ENCODE measurements at places on chromosomes 1 and 21.

GRCh38 chr1:10687251-10687651 is 109.2 kb downstream of the CASZ1 start:
- no peak for DNase-seq

DNA sequence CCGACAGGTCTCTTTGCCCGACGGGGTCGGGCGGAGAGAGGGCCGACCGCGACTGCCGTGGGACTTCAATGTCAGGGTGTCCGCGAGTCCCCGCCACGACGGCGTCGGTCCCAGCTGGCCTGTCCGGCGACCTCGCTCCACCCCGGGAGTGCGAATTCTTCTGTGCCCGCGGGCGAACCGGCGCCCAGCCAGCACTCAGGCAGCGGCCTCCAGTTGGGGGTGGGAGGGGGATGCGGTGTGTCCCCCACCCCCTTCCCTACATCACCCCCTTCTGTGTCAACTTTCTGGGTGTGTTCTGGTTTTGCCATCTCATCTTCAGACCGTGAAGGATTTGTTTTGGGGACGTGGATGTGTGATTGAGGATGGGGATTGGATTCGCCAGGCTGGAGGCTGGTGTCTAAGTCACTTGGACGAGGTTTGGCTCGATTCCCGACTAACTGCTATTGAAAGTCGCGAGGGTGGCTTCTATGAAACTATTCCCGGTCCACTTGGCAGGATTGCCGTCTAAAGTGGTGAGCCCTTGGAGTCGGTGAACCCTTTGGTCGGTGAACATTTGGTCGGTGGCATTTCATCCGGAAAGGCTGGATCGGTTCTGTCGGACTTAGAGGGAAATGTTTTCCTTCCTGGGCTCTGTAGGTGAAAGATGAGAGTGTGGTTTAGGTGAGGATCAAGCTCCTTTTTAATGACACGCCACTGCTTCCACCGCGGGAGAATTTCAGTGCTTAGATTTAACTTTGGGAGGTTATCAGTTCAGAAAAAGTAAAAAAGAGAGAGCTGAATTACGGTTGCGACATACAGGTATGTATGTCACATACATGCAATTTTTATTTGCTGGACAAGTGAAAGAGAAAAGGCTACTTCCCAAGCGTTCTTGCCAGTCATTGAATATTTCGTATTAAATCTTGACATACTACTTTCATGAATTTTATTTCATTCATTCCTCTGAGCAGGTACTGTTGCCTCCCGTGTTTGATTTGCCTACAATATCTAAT is 771 bp downstream of the ABCD3 start:
- no peak for DNase-seq

- no peak for DNase-seq
Observed at GRCh38 chr1:91613595-91613994, 112.9 kb downstream of the CDC7 start.

- no peak for DNase-seq
Observed at GRCh38 chr1:112998592-112999235, 42.7 kb upstream of the SLC16A1 start.

- DNase-seq, result no peak
Observed at GRCh38 chr1:177091040-177091439, 73.5 kb downstream of the ASTN1 start.

GRCh38 chr1:159783724-159784123 is 3.0 kb downstream of the DUSP23 start:
- DNase-seq, result no peak

GRCh38 chr21:38911484-38912101 is 105.9 kb downstream of the ETS2 start:
- DNase-seq, result no peak

DNA sequence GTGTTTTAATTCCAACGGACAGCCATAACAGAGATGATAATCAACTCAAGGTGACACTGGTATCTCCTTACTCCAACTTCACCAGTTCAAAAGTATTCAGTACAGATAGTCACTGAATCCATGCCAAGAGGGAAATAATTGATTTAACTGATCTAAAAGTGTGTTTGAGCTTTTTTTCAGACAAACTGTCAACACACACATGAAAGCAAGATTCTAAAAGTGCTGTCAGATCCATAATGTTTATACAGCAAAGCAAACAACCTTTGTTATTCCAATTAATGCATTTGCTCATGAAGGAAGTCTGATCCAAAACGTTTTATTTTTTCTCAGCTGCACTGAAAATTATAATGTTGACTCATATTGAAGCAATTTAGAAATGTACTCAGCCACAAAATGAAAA is 5.9 kb upstream of the PRKAA2 start:
- DNase-seq, result no peak

DNA sequence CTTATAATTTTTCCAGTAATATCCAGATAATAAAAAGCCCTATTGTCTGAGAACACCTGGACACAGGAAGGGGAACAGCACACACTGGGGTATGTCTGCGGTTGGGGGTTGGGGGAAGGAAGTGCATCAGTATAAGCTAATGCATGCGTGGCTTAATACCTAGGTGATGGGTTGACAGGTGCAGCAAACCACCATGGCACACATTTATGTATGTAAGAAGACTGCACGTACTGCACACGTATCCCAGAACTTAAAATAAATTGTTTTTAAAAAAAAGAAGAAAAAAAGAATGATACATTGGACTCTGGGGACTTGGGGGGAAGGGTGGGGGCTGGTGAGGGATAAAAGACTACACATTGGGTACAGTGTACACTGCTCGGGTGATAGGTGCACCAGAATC is 144.9 kb upstream of the C1orf174 start:
- DNase-seq, result no peak

GRCh38 chr1:37661401-37661800 is 26.7 kb upstream of the RSPO1 start:
- DNase-seq, result no peak

DNA sequence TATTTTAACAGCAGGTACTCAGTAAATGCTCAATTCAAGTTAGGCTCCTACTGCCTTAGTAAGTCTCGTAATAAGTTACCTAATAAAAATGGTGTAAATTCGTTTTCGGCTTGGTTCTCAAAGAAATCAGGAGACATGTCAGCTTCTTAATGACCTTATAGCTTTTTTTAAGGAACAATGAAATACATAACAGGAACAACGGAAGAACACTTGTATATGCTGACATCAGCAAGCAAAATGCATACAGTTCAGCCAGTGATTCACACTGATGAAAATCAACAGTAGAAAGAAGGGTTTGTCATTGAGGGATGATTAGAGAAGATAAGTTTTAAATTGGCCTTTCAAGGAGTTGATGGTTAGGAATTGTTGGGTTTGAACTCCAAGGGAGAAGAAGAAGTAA is 13.3 kb downstream of the RPTN start:
- DNase-seq, result no peak

DNA sequence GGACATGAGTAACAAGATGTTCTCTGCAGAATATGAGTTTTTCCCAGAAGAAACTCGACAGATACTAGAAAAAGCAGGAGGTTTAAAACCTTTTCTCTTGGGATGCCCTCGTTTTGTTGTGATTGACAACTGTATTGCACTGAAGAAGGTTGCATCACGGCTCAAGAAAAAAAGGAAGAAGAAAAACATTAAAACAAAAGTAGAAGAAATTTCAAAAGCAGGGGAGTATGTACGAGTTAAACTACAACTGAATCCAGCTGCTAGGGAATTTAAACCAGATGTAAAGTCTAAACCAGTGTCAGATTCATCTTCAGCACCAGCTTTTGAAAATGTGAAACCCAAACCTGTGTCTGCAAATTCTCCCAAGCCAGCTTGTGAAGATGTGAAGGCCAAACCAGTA is 92.5 kb downstream of the TTC3 start:
- no peak for DNase-seq

- no peak for DNase-seq
Observed at GRCh38 chr21:14690886-14691285, 144.8 kb upstream of the SAMSN1 start.

DNA sequence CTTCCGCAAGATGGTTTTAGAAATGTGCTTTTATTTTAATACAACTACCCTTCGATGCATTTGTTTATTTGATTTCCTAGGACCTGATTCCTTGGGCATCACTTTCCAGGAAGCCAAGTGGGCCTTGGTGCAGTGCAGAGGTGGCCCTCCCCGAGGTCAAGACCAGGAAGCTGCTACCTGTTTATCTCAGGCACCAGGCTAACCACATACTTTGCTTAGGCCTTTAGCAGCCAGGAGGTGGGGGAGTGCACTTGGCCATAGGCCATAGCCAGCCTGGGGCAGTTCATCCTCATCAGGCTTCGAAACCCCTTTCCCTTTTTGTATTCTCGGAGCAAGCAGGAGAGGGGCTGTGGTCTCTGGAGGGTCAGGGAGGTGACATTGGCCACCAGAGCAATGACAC is 45.4 kb downstream of the SMYD2 start:
- DNase-seq, result no peak

DNA sequence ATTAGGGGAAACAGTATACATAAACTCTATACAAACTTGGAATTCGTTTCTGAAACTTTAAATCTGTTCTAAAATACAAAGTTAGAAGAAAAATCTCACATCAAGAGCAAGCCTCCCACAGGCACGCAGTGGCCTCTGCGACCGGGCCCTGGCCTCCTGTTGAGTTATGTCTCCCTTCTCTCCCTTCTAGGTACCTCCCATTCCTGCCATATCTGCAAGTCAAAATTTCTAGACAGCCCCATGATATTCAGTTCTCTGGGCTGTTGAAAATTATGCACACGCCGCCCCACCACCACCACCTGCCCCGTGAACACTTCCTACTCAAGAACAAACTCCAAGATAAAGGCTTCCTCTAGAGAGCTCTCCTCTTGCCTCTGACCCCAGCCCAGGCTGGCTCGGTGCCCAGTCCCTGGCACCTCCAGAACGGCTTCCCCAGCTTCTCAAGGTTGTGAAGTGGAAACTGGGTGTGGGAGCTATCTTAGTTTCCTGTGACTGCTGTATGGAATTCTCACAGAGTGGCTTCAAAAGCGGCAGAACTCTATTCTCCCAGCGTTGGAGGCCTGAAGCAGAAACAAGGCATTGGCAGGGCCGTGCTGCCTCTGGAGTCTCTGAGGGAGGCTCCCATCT is 37.7 kb upstream of the LRP8 start:
- no peak for DNase-seq

DNA sequence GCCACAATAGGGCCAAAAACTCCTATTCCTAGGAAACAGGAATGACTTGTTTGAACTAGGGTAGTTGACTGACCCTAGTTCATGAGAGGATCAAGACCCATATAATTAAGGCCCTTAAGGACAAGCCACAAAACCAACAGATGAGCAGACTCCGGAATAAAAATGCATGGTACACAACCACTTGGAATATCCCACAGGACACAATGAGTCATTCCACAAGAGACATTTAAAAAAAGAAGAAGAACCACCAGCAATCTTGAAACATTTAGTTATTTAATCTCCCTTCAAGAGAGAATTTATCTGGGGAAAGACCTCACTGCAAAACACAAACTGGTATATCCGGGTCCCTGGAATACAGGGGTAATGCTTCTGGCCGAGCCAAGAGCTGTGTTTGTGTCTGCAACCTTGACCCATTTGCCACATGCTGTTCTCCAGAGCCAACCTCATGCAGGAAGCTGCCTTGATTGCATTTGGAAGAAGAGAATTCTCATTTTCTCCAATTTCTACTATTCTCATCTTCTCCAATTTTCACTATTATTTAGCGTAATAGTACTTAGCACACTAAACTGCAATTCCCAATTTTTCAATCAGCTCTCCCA is 135.5 kb downstream of the TGFBR3 start:
- DNase-seq, result no peak

GRCh38 chr1:12121212-12122003 is 45.4 kb upstream of the TNFRSF1B start:
- no peak for DNase-seq
